ENCODE measurements at places on chromosomes 5 and 9.
A peak's percentile ranks its signal among the peaks of the same experiment; 100 is the strongest.

- H3K4me1 ChIP-seq, result peaks cover 38% of the 10 kb centered on the region
- no peak overlapping the region for H3K4me3 ChIP-seq
- peaks cover 48% of the 10 kb centered on the region for H3K36me3 ChIP-seq
- no peaks in the 10 kb centered on the region for H3K27me3 ChIP-seq
- DNase-seq, result no peak
- no peak overlapping the region for H3K27ac ChIP-seq
Measured at GRCh38 chr9:36194326-36195000, 3.7 kb downstream of the CLTA start.

DNA sequence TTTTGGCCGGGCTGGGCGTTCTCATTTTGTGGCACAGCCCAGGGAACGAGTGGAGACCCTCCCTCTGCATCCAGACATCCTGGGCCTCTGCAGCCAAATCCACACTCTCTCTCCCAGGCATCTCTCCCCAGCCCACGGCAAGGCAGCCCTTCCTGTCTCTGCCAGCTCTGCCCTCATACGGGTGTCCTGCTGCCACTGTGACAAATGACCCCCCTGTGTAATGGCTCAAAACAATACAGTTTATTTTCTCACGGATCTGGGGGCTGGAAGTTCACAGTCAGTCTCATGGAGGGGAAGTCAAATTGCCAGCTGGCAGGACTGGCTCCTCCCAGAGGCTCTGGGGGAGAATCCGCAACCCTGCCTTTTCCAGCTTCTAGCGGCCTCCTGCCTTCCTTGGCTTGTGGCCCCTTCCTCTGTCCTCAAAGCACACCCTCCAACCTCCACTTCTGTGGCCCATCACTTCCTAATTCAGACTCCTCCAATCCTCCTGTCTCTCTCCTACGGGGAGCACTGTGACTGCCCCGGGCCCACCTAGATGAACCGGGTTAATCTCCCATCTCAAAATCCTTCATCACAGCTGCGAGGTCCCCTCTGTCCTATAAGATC lies 70.2 kb upstream of the COL5A1 start:
- H3K27me3 ChIP-seq, result no peaks in the 10 kb centered on the region
- no peak for DNase-seq
- no peaks in the 10 kb centered on the region for H3K36me3 ChIP-seq
- no peak overlapping the region for H3K4me3 ChIP-seq
- H3K4me1 ChIP-seq, result no peaks in the 10 kb centered on the region
- no peak overlapping the region for H3K27ac ChIP-seq

GRCh38 chr9:98854266-98854665 lies 46.8 kb downstream of the GALNT12 start:
- no peak for DNase-seq
- H3K4me1 ChIP-seq, result no peaks in the 10 kb centered on the region
- H3K36me3 ChIP-seq, result no peaks in the 10 kb centered on the region
- H3K27me3 ChIP-seq, result no peaks in the 10 kb centered on the region
- H3K27ac ChIP-seq, result no peak overlapping the region

DNA sequence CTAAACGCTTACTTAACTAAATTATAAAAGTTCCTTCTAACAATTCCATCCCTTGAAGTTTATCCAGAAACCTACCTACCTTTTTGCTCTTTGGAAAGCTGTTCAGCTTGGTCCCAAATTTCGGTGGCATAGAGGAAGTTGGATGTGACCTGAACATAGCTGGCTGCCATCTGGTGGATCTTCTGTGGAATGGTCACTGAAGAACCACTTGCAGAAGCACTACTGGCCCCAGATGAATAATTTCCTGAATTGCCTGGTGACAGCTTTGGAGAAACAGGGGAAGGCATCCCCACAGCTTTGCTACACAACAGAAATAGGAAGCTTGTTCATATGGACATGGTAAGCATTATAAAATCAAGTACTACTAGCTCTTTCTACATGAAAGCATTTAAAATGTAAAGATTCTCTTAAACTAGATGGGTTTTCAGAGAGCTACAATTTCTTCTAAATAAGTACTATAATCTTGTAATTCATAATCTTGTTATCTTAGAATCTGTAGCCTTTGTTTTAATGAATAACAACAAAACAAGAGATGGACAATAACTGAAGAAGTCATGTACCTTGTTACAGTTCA lies 9.9 kb downstream of the LEAP2 start:
- H3K27me3 ChIP-seq, result no peaks in the 10 kb centered on the region
- H3K27ac ChIP-seq, result no peak overlapping the region
- H3K4me3 ChIP-seq, result no peak overlapping the region
- H3K36me3 ChIP-seq, result peaks cover 90% of the 10 kb centered on the region

DNA sequence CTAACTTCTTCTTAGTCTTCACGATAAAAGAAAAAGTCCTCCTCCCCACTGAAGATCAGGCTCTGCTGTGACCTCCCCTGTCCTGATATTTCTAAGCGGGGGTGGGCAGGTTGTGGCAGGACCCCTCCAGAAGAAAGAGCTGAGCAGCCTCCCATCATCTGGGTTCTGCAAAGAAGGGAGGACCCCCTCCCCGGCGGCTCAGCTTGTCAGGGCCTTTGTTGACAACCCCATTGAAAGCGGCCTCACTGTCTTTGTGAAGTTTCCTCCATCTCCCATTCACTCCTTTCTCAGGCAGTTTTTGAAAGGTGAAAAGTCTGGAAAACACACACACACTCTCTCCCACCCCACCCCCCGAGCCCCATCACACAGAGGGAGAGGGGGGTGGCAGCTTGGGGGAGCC lies 26.2 kb upstream of the BARHL1 start:
- H3K36me3 ChIP-seq, result no peaks in the 10 kb centered on the region
- no peak overlapping the region for H3K4me3 ChIP-seq
- H3K27me3 ChIP-seq, result no peaks in the 10 kb centered on the region

GRCh38 chr5:109713453-109713852 lies 23.7 kb downstream of the MAN2A1 start:
- no peaks in the 10 kb centered on the region for H3K27me3 ChIP-seq
- H3K27ac ChIP-seq, result no peak overlapping the region
- no peak for DNase-seq
- H3K4me1 ChIP-seq, result no peaks in the 10 kb centered on the region
- H3K4me3 ChIP-seq, result no peak overlapping the region

- no peak overlapping the region for H3K4me3 ChIP-seq
- no peak overlapping the region for H3K27ac ChIP-seq
- peaks cover 44% of the 10 kb centered on the region for H3K36me3 ChIP-seq
- DNase-seq, result no peak
- no peaks in the 10 kb centered on the region for H3K27me3 ChIP-seq
- no peaks in the 10 kb centered on the region for H3K4me1 ChIP-seq
Measured at GRCh38 chr5:131682826-131683225, 47.8 kb upstream of the RAPGEF6 start.

DNA sequence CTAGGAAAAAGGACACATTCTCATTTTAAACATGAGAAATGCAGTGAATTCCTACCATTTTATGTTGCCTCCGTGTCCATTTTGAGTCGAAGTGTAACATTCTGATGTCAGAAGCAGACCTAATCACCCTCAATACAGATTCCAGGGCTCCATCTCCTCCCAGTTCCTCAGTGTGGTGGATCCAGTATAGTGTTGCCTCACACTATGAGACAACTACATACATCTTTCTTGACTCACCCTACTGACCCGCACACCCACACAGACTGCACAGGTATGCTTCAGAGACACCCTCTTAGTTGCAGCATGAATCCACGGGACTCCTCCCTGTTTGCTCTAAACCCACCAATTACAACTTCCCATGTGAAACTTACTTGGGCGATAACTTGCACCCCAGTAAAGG lies 564.9 kb downstream of the SEMA5A start:
- no peaks in the 10 kb centered on the region for H3K36me3 ChIP-seq
- no peaks in the 10 kb centered on the region for H3K27me3 ChIP-seq
- no peak overlapping the region for H3K27ac ChIP-seq
- H3K4me1 ChIP-seq, result no peaks in the 10 kb centered on the region
- DNase-seq, result no peak

GRCh38 chr5:59766427-59767210 lies 126.9 kb downstream of the PDE4D start:
- H3K4me1 ChIP-seq, result no peaks in the 10 kb centered on the region
- H3K27ac ChIP-seq, result no peak overlapping the region
- no peak overlapping the region for H3K4me3 ChIP-seq
- H3K27me3 ChIP-seq, result no peaks in the 10 kb centered on the region
- DNase-seq, result no peak

- no peak overlapping the region for H3K27ac ChIP-seq
- DNase-seq, result no peak
- H3K36me3 ChIP-seq, result peaks cover 11% of the 10 kb centered on the region
- no peak overlapping the region for H3K4me3 ChIP-seq
Measured at GRCh38 chr9:2761424-2761823, 44.1 kb downstream of the KCNV2 start.

DNA sequence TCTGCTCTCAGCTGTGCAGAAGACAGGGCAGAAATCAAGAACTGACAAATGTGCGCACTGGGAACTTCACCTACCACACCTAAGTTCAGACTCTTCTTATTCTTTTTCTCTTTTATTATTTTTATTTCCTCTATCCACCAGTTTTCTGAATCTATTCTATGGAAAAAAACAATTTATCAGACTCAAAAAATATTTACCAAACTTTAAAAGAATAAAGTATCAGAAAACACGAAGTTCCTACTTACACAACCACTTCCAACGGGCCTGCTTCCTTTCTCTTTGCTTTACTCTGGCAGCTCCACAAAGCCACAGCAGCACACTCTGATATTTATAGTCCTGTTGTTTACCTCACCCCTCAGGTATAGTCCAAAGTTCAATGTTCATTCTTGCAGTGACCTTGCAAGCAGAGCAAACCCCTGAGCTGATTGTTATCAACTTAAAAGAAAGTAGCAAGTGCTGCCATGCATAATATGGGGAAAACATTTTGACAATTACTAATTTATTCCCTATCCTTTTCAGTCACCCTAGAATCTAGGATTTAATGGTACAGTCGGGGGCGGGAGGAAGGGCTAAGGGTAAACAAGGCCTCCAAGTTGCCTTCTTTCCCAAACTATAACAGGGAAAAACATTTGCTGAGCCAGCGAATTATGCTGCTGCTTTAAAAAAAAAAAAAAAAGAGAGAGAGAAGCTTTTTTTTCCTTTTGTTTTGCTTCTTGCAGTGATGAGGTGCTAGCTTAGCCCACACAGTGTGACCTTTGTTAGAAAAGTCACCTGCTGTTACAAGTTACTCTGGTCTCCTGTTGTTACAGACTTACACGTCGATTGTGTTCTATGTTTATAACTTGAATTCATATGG lies at the start of gene SELENOP:
Gene SELENOP (minus strand): TSS at position 302 of the 856 bp plus-strand sequence. CDS start 3,539 bp downstream, outside the sequence.
- H3K4me3 ChIP-seq, result no peak within 1 kb of the TSS
- no peaks in the 10 kb centered on the region for H3K36me3 ChIP-seq
- peaks cover 5% of the 10 kb centered on the region for H3K27me3 ChIP-seq
- no peaks in the 10 kb centered on the region for H3K4me1 ChIP-seq
- H3K27ac ChIP-seq, result no peak within 1 kb of the TSS

GRCh38 chr5:95822043-95822541 lies 434 bp downstream of the GLRX start:
- H3K36me3 ChIP-seq, result peaks cover 33% of the 10 kb centered on the region
- H3K4me3 ChIP-seq, result peak overlapping the region; percentile 76
- peak; percentile 77 for DNase-seq
- peak overlapping the region; percentile 99 for H3K27ac ChIP-seq

GRCh38 chr9:12503606-12504122 lies 189.5 kb upstream of the TYRP1 start:
- no peaks in the 10 kb centered on the region for H3K27me3 ChIP-seq
- no peak overlapping the region for H3K4me3 ChIP-seq
- H3K36me3 ChIP-seq, result no peaks in the 10 kb centered on the region
- DNase-seq, result no peak

- H3K4me1 ChIP-seq, result no peaks in the 10 kb centered on the region
- DNase-seq, result no peak
- no peak overlapping the region for H3K4me3 ChIP-seq
- H3K36me3 ChIP-seq, result no peaks in the 10 kb centered on the region
- H3K27me3 ChIP-seq, result no peaks in the 10 kb centered on the region
Measured at GRCh38 chr5:123132316-123132715, 43.3 kb downstream of the PRDM6 start.

GRCh38 chr5:55410845-55411244 lies 103.1 kb downstream of the MTREX start:
- no peak overlapping the region for H3K27ac ChIP-seq
- H3K4me3 ChIP-seq, result no peak overlapping the region
- H3K4me1 ChIP-seq, result no peaks in the 10 kb centered on the region
- H3K36me3 ChIP-seq, result peaks cover 71% of the 10 kb centered on the region
- no peak for DNase-seq

- DNase-seq, result no peak
- no peak overlapping the region for H3K4me3 ChIP-seq
- H3K27ac ChIP-seq, result peak overlapping the region; percentile 25
- peaks cover 5% of the 10 kb centered on the region for H3K36me3 ChIP-seq
- no peaks in the 10 kb centered on the region for H3K27me3 ChIP-seq
Measured at GRCh38 chr9:21902136-21902535, 92.1 kb downstream of the CDKN2A start.

DNA sequence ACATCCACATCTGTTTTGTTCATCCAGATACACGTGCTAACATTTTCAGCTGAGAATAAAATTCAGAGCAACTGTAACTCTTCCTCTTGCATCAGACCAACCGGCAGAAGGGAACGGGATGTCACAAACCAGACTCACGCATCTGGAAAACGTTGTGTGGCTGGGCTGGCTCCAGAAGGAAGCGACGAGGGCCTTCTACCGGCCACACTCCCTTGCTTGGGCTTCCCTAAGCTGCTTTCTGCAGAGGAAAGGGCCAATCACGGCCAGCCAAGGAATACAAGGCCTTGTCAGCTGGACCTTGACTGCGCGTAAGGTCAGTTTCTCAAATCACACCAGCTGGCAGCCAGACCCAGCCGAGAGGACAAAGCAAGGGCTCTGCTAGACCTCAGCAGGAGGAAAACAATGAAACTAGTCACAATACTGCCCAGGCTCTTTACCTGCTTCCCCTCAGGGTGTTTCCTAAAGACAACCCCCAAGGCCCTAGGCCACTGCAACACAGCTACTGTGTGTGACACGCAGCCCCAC lies 106.1 kb downstream of the THBS4 start:
- no peaks in the 10 kb centered on the region for H3K27me3 ChIP-seq
- DNase-seq, result no peak
- no peak overlapping the region for H3K4me3 ChIP-seq
- H3K27ac ChIP-seq, result peak overlapping the region; percentile 45
- peaks cover 45% of the 10 kb centered on the region for H3K36me3 ChIP-seq
- H3K4me1 ChIP-seq, result peaks cover 34% of the 10 kb centered on the region

DNA sequence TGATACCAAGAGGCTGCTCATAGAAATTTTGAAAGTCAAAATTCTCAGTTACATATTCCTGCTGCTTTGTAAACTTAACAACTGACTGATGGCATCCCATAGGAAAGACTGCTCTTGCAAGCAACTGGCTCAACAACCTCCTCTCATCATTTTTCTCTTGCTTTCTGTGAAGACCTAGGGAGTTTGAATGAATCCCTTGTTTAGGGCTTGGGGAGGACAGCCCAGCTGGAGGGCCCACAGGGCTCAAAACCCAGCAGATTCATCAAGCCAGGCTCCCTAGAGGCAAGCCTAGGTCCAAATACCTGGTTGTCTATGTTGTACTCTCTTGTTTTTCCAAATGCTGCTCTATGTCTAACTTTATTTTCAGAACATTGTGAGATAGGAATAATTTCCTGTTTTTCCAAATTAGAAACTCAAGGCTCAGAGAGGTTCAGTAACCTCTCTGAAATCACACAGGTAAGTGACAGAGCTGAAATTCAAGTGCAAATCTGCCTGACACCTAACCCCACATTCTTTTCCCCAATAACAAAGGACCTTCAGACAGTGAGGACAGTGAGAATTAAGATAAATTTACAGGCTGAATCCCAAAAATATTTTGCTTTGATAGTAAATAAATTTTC lies 558.9 kb upstream of the KLF4 start:
- no peaks in the 10 kb centered on the region for H3K4me1 ChIP-seq
- H3K27me3 ChIP-seq, result no peaks in the 10 kb centered on the region
- H3K36me3 ChIP-seq, result no peaks in the 10 kb centered on the region
- H3K4me3 ChIP-seq, result no peak overlapping the region
- H3K27ac ChIP-seq, result no peak overlapping the region
